ENCODE measurements at places on chromosomes 2 and 18.

GRCh38 chr18:46214435-46214834 lies 110.2 kb downstream of the HAUS1 start:
- no peak for DNase-seq

DNA sequence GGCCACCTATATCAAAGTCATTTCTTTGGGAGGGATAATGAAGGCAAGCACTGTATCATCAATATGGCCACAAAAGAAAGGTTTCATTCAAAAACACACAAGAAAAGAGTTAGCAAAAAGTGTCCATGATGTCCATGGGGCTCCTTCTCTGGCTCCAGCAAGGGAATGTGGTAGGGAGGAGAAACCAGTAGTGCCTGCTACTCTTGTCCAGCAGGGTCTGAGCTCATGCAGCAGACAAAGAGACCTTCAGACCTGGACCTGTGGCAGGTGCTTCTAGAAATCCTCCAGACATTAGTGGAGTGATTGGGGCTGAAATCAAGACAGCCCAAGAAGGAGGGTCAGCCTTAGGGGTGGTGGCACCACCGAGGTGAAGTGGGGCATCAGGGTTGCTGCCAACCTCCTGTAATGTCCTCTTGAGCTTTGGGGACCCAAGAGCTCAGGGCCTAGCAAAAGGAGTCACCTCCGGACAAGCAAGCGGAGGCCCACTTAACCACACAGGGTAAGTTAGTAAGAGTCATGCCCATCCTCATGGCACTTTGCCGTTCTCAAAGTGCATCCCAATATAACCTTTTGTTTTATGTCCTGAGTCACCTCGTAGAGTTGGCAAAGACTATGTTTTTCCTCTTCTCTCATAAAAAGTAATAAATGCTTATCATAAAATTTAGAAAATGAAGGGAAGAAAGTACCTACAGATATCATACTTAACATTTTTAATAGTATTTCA lies 112.6 kb upstream of the YPEL5 start:
- DNase-seq = no peak

DNA sequence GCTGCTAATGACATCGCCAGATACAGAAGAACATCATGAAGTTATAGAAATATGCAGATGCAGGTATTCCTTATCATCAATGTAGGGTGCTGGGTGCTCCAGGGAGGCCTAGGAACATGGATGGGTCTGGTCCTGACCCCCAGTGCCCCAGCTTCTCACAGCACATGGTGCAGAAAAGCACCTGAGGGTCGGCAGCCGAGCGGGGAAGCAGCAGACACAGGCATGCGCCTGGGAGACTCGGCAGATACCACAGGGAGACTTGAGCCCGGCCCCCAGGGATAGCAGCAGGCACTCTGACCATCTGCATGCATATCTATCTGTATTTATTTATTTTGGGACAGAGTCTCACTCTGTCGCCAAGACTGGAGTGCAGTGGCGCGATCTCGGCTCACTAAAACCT lies 43.2 kb downstream of the TMEM18 start:
- no peak for DNase-seq

DNA sequence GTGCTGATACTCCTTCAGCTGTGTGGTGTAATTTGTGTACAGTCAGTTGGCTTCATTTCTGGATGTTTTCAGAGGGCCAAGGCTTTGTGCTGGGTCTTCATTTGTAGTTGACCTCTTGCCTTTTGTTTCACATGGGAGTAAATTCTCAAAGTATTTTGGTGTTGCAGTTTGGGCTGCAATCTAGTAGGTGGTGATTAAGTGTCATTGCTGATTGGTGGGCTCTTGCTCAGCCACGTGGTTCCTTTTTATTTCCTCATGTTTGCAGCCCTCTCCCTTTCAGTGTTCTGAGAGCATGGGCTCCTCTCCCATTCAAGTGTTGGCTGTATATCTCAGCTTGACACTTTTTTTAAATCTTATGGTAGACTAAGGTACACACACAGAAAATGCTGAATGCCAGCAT lies 96.8 kb downstream of the SNTG2 start:
- no peak for DNase-seq

DNA sequence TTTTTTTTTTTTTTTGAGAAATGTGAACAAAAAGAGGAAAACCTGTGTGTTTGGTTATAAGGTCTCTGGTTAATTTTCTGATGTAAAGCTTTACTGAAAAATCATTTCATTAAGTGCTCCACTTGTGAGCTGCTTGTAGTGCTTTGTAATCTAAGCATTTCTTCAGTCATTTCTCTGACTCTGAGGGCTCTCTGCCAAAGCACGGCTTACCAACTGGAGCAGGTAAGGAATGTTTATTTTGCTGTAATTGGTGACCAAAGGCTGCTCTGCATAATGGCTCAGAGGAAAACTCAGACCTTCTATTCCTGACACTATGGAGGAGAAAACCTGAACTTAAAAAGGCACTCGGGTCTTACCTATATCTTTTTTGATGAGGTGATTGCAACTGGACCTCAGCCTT lies 848.8 kb downstream of the MBD2 start:
- DNase-seq = no peak

- DNase-seq = no peak
Measured at GRCh38 chr2:142423603-142424002, 292.8 kb upstream of the LRP1B start.

GRCh38 chr2:217789736-217790181 lies 213.0 kb downstream of the TNS1 start:
- DNase-seq = peak; percentile 64

- no peak for DNase-seq
Measured at GRCh38 chr18:45678441-45678840, 45.5 kb upstream of the SLC14A1 start.
